RPMI7951 (cell line): ENCODE measurements at places on chromosomes 5 and 9. TPM values are rescaled to one million over a fixed set of nuclear protein-coding genes. Genes with fewer than 3 reads are reported as not detected.

DNA sequence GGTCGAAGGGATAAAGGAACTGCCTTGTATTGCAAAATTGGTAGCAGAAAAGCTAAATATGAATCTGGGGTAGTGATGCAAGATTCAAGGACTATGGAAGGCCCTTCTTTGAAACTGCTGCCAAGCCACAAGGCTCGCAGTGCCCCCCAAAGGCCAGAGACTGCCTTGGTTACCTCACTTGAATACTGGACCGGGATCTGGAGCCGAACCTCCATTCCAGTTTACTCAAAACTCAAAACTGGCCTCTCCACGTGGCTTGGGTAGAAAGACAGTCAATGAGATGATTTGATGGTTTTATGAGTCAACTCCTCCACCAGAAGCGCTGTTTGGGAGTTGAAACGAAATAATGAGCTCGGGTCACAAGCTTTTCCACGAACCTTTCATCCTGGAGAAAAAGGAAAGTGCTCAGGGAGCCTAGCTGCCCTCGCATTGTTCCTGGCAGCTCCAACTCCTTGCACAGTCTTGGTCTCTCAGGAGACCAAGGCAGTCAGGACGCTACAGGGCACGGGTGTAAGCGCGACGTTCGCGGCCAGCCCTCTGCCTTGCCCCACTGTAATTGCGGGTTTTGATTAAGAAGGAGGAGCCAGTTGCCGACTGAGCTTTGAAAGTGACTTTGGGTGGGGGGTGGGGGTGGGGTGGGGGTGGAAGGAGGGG, 2.8 kb downstream of the ST8SIA4 start:
- DNase-seq = peak; percentile 19

DNA sequence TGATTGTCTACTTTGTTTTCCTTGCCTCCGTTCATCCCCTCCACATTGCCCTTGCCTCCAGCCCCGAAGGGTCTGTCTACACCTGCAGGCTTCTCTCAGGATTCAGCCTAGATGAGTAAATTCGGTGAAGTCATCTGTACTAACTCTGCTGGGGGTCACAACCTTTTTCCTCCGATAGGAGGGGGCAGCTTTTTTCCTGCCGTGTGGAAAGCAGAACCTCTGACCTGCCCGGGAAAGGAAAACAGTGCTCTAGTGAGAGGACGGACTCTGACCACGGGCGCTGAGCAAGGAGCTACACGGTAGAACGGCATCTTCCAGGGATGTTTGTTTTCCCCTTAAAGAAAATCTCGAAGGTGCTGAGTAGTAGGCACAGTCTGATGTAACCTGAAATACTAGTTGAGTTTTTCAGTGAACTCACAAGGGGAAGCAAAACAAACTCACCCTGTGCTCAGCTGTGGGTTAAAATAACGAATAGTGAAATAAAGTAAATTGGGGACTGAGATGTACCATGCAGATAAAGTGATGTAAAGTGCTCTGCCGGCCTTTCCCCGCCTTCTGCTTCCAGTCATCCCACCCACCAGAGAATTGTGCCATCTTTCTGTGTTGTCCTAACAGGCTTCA, 281.8 kb downstream of the AOPEP start:
- no peak for DNase-seq

- no peak for DNase-seq
Measured at GRCh38 chr9:109317311-109317978, 3.4 kb downstream of the EPB41L4B start.

PTPRD gene
- 0.49 and 0.84 TPM in 2 replicates for total RNA-seq

DNA sequence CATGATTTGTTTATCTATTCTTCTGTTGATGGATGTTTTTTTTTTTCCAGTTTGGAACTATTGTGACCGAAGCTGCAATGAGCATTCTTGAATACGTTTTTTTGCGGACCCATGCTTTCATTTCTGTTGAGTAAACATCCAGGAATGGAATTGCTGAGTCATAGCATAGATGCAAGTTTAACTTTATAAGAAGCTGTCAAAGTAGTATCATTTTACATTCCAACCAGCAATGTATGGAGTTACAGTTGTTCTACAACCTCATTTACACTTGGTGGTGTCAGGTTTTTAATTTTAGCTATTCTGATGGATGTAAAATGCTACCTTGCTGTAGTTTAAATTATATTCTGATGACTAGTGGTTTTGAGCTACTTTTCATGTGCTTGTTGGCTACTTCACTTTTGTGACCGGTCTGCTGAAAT, 49.0 kb downstream of the NPR3 start:
- peak; percentile 67 for DNase-seq

MCTP1 gene
- total RNA-seq = 3.4 and 3.8 TPM in 2 replicates

DNA sequence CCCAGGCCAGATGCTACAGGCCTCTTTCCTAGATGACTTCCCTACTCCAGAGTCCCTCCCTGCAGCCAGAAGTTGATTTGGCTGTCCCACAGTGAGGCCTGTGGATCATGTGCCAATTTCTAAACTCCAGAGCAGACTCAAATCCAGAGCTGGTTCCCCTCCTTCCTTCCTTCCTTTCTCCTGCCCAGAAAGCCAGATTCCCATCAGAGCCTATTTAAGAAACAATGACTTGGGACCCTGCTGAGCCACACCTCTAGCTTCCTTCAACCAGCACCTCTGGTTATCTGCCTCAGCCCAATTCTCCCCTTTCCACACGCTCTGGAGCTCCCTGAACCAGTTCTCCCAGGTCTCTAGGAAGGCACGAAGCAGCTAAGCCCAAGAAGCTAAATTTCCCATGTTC, 7.2 kb downstream of the FAM219A start:
- DNase-seq = no peak

DNA sequence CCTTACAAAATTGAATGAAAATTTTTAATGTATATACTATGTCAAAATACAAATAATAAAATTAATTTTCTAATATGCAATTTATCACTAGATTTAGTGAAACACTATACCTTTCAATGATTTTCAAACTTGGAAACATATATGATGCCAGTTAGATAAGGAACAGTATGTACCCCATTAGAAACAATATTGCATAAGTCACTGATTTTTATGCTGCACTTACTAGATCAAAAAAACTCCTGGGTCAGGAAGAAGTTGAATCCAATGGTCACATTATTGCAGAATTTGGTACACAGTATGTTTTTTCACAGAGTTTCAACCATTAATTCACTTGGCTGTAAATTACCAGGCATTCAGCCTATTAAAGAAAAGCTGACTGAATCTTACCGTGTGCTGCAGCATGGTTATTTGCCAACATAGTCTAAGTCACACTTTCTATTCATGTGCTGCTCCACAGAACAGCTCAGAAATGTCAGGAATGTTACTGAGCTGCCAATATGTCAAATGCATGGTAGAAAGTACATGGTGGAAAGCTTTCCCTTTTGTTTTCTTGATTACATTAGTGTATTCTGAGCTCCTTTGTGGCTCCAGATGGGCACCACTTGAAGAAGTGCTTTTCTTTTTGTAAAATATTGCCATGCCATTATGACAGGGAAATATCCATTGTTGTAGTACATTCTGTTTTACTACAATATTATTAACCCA, 9.9 kb upstream of the PRR16 start:
- peak; percentile 69 for DNase-seq

GRCh38 chr9:110332766-110333165, 4.9 kb downstream of the TXNDC8 start:
- no peak for DNase-seq

PLK2 gene
- total RNA-seq = 120 and 137 TPM in 2 replicates

DNA sequence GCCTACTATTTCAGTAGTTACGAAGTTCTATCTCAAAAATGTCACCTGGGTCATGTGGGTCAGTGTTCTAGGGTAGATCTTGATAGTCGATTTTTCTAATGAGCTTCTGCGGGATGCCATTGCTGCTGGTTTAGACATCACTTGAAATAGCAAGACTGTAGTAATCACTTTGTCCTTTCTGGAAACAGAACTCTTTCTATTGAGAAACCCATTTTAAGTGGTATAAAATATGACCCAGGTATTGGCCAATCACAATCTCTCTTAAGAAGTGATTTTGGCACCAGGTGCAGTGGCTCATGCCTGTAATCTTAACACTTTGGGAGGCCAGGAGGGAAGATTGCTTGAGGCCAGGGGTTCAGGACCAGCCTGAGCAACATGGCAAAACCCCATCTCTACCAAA, 17.6 kb downstream of the ARRDC3 start:
- DNase-seq = no peak

DNA sequence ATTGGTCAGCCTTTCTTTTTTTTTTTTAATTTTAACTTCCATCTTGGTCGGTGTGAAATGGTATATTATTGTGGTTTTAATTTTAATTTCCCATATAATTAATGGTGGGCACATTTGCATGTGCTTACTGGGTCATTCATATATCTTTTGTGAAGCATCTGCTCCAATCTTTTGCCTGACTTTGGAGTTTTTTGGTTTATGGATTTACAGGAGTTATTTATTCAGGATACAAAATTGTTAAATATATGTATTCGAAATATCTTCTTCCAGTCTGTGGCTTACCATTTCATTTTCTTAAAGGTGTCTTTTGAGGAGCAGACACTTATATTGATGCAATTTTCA, 682 bp upstream of the RIGI start:
- no peak for DNase-seq

- no peak for DNase-seq
Measured at GRCh38 chr5:149418910-149419531, 39.9 kb upstream of the IL17B start.

PCDHGB2 gene
- total RNA-seq = 4.6 and 6.0 TPM in 2 replicates

DNA sequence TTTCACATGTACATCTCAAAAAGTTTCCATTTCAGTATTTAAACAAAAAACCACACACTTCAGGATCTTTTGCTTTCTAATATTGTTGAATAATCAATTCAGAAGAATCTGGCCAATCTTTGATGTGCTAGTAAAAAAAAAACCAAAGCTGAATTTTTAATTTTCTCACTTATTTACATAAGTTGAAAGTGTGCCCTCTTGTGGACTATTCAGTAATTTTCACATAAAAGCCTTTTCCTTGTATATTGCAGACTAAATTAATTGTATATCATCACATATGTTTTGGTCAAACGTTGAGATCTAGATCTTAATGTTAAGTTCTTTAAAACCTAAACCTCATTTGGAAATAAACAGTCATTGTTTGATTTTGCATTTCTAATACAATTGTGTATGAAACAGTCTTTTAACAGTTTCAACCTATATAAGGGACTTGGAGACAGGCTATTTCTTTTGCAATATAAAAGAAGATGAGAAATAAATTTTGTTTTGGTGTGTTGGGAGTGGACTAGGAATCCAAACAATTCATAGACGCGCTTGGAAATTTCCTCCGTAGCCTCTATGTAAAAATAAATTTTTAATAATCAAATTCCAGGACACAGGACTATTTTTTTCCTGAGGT, 68.1 kb downstream of the NIPBL start:
- DNase-seq = peak; percentile 52

- DNase-seq = no peak
Measured at GRCh38 chr5:156678484-156678883, 171.6 kb upstream of the PPP1R2B start.

SPATA6L gene
- total RNA-seq = 0.12 TPM in 1 of 2 replicates, not detected in the other

SHISAL2B gene
- not detected in 2 replicates for total RNA-seq

RALGPS1 gene
- total RNA-seq = 1.6 and 4.0 TPM in 2 replicates

- no peak for DNase-seq
Measured at GRCh38 chr9:94888775-94889174, 162.3 kb downstream of the AOPEP start.

DNA sequence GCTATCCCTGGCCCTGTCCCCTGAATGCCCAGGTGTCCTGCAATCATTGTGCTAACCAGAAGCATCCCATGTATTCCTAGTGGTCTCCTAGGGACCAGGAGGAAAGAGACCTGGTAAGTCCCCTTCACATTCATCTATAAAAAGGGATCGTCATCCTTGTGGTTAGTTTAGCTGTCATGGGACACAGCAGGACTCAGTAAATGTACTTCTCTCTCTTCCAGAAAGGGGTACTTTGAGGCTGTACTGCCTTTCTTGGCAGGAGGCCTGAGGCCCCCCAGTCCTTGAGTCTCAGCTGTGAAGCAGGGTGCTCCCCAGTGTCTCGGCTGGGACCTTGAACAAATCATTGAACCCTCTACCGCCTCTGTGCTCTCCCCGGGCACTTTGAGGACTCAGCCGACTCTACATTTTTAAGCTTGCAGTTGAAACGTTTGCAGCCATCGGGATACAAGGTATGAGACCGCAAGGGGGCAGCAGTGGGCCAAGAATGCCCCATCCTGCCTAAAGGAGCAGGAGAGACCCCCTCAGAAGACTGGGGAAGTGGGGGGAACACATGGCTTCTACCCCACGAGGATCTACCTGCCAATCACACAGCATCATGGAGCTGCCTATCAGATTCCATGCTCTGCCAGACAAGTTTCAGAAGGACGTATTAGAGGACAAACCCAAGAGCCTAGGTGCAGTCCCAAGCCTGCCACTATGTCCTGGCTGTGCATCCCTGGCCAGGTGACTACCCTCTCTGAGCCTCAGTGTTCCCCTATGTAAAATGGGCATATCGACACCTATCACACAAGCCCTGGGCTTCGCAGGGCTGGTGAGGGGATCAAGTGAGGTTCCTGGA, 2.4 kb upstream of the PHYKPL start:
- peak; percentile 49 for DNase-seq

SLC6A18 gene
- not detected in 2 replicates for total RNA-seq

DNA sequence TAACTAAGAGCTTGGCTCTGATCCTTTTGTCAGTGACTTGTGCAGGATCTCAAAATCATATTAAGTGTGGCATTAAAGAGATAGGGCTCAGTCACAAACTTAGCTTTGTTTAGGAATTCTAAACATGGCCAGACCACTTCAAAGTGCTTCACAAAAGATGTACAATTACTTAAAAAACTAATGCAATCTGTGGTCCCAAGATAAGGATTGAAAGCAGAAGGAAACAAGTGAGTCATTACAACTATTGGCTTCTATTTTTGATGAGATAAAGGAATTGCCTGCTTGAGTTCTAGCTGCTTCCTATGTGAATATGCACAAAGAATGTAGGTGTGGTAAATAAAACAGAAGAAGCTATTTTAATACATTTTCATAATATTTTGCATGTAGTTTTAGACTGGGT, 44.9 kb upstream of the SLC12A2 start:
- peak; percentile 54 for DNase-seq

GRCh38 chr5:33641744-33642505, 201.2 kb downstream of the TARS1 start:
- DNase-seq = peak; percentile 91

DNA sequence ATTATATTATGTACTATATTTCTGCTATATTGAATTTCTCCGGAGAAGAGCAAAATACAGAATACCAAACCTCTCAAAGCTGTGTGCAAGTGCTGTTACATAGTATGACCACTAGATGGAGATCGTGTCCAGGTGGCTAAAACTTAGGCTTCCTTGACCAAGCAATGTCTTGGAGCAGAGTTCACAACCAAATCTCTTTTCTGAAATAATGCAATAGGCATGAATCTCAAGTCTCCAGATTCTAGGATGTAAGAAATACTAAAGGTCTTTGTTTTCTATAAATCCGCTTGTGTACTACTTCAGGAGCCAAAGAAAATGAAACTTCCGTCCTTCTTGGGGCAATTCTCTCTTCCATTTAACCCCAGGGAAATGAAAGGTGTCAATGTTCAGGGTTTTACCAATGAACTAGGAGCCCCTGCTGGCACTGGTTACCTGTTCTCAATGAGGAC, 181.5 kb upstream of the RAI14 start:
- peak; percentile 42 for DNase-seq

GRCh38 chr9:38380872-38381534, 11.5 kb upstream of the ALDH1B1 start:
- no peak for DNase-seq

SYNPO gene
- 0.98 and 1.4 TPM in 2 replicates for total RNA-seq
